ENCODE measurements at places on chromosomes 3 and 15. TPM values are rescaled to one million over a fixed set of nuclear protein-coding genes. Genes with fewer than 3 reads are reported as not detected.

DNA sequence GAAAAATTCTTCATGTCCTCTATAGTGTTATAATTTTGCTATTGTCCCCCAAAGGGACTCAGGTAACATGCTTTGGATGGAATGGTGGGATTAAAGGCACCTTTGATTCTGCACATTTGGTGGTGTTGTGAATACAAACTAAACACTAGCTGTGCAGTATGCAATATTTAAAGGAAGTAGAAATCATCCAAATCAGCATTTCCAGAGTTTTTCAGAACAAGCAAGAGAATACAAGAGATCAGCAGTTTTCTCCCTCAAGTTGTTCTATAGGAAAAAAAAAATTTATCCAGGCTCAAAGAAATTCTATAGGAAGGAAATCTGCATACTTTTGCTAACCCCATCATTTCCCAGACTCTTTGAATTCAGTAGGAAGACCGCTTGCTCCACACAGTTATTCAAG is 10.2 kb upstream of the ADIPOQ start:
- no peak for DNase-seq

ST8SIA2 gene
- not detected for total RNA-seq

- DNase-seq, result no peak
Observed at GRCh38 chr3:25697553-25697952, 32.8 kb upstream of the TOP2B start.

- DNase-seq, result no peak
Observed at GRCh38 chr15:41502795-41503668, 9.4 kb downstream of the ITPKA start.

DNA sequence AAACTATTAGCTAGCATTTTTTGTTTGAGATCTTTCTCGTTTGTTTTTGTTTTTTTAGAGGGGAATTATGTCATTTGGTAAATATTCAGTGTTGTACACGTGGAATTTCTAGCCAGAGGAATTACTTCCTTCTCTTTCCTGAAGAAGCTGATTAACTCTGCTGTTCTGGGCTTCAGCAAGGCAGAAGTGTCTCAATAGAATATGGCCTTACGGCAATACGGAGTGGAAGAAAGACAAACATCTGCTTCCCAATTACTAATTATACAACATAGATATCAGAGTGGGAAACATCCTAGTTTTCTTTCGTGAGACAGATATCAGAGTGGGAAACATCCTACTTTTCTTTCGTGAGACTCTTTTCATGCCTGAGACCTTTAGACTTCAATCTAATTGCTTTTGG is 11.9 kb downstream of the P3H2 start:
- no peak for DNase-seq

DNA sequence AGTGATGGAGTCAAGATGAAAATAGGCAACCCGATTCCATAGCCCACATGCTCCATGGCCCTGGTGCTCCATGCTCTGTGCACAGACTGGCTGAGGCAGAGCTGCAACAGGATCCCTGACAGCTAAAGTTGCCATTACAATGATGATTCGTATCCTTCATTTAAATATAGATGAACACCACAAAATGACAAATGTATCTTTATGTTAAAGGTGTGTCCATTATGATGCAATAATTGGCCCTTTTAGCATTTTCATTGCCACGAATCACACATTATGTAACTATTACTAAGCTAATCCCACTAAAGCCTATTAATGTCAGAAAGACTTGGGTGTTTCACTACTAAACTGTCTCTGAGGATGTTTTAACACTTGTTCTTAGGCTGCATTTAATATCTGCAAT is 270.2 kb upstream of the THBS1 start:
- peak; percentile 35 for DNase-seq

- DNase-seq, result no peak
Observed at GRCh38 chr3:24476871-24477656, 17.6 kb downstream of the THRB start.

AGBL1 gene
- not detected for total RNA-seq

SPTBN5 gene
- total RNA-seq, result under 0.01 TPM

- no peak for DNase-seq
Observed at GRCh38 chr3:121943431-121943830, 49.2 kb downstream of the SLC15A2 start.

DNA sequence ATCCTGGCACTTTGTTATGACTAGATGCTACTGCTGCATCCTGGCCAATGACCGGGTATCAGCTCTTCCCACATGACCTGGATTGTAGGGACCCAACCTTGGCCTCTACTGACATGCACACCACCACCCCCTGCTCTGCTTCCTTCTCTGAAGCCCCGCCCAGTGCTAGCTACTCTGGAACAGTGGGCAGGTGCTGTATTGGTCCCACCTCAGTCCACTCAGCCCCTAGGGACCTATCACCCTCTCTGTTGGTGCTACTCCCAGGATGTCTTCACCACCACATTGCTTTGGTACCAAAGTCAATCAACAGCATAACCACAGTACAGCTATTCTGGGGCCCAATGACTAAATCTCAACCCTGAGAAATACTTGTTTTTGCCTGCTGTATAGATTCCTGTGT is 170.2 kb upstream of the PRICKLE2 start:
- DNase-seq, result no peak

- no peak for DNase-seq
Observed at GRCh38 chr3:178263236-178263916, 272.9 kb upstream of the KCNMB2 start.

DNA sequence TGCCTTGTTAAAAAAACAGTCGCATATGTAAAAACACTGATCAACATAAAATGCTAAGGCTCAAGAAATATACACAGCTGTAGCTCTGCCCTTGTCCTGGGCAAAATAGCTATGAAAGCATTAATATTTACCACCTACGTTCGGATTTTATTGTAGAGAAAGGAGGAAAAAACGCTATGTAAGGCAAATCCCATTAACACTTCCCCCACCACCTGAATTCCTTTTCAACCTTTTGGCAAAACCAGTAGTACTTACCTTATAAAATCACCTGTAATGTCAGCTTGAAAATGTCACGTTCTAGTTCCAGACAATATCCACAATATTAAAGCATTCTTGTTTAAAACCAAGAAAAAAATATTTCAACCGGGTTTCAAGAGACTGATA is 3.6 kb downstream of the TRA2B start:
- no peak for DNase-seq

CIDEC gene
- not detected for total RNA-seq
